ENCODE measurements at places on chromosomes 5 and 9.

DNA sequence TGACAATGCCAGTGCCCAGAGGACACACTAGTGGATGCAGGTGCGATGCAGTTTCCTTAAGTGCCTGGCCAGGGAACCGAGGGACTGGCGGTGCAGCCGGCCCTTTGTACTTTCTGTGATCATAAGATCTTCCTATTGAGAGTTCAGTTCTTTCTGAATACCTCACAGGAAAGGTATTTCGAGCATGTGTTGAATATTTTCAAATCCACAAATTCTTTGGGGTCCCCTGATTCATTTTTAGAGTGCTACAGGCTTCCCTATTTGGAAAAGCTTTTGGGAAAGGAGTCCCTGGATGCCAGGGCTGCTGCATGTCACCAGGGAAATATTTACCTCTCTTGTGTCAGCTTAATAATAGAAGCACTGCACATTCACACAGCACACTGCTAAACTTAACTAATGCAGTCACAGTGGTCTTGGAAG, 281.5 kb downstream of the GADD45G start:
- DNase-seq = no peak

- DNase-seq = no peak
Observed at GRCh38 chr5:154653764-154654485, 101.3 kb upstream of the LARP1 start.

DNA sequence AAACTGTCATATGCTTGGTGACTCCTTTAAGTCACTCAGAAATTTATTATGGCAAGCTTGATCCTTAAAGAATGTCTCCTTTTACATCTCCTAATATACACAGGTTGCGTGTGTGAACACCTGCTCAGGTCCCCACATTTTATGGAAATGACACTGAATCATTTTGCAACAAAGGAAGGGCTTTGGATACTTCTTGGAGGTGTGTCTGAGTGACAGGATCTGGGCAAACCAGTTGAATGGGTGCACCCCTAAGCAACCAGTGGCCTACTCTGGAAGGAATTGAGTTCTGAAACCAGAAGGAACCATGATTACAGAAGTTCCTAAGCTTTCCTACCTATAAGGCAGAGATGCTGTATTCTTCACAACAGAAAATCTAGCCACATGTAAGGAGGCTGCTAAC, 483.9 kb upstream of the KLF4 start:
- DNase-seq = no peak

DNA sequence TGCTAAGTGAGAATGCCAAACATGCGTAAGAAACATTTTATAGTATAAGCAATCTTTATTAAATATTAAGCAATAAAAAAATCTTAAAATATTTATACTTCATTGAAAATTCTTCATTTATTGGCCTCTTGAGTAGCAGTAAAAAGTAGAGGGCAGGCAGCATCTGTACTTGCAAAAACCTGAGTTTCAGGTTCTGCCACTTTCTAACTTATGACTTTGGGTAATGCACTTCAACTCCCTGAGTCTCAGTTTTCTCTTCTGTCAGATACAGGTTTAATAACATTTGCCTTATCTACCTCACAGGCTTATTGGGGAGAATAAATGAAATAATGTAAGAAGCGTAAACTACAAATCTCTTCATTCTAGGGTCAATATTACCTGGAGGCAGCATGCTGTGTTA, 19.8 kb upstream of the MCTP1 start:
- no peak for DNase-seq

DNA sequence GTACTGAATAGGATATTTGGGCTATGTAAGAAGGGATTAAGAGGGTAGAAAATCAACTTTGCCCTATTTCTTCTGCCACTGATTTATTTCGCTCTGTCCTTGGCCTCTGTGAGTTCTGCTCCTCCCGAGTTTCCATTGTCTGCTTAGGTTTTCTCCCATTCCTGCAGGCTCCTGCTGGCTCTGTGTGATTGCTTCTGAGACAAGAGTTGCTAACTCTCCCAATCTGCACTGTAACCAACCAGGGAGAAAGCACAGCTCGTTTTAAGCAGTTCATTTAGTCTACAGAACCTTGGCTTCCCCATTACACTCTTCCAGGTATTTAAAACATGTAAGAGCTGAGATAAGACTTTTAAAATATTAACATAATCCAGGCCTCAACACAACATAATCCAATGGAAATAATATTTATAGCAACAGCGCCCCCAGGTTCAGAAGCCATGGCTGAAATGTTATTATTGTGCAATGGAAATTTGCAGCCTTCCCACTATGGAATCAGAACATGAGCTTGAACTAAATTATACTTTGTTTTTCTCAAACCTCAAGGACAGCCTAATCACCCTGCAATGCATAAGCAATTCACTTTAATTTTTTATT, 203.5 kb downstream of the ERCC6L2 start:
- DNase-seq = no peak

- DNase-seq = no peak
Observed at GRCh38 chr5:179900711-179901110, 7.0 kb downstream of the TBC1D9B start.

DNA sequence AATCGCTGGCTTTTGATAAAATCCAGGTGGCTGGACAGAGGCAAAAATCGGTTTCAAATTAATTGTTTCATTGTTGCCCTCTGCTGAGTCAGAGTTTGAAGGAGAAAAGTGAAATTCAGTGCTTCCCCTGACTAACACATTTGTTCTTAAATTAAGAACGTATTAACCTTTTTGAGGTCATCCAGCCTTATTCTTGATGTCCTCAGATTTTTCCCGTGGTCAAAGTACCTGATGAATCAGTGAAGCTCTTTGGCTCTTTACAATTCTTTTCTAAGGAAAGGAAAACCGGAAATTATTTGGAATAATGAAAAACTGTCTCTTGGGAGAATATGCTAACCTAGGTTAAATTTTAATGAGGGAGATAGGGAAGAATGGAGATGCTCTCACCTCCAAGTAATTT, 21.6 kb downstream of the OSMR start:
- DNase-seq = no peak

GRCh38 chr9:114484215-114484853, 20.9 kb downstream of the WHRN start:
- no peak for DNase-seq

- no peak for DNase-seq
Observed at GRCh38 chr5:143772621-143773020, 39.3 kb upstream of the HMHB1 start.

- DNase-seq = no peak
Observed at GRCh38 chr9:126162611-126163381, 163.8 kb upstream of the MVB12B start.

GRCh38 chr9:107472581-107473340, 16.8 kb downstream of the KLF4 start:
- no peak for DNase-seq

DNA sequence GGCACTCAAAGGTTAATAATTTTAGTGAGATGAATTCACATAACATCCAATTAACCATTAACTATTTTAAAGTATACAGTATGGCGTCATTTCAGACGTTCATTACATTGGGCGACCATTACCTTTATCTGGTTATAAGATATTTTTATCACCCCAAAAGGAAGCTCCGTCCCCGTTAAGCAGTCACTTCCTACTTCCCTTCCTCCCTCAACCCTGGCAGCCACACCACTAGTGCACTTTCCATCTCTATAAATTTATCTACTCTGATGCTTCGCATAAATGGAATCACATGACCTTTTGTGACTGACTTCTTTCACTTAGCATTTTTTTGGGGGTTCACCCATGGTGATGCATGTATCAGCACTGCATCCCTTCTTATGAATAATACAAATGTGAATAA, 168.3 kb upstream of the PUM3 start:
- no peak for DNase-seq

- DNase-seq = no peak
Observed at GRCh38 chr9:8863886-8864544, 1064.4 kb upstream of the DMAC1 start.

- DNase-seq = no peak
Observed at GRCh38 chr9:80797101-80797829, 892.1 kb downstream of the TLE1 start.

- no peak for DNase-seq
Observed at GRCh38 chr5:22693121-22693520, 160.0 kb downstream of the CDH12 start.

GRCh38 chr5:113089653-113090335, 113.2 kb downstream of the DCP2 start:
- no peak for DNase-seq

DNA sequence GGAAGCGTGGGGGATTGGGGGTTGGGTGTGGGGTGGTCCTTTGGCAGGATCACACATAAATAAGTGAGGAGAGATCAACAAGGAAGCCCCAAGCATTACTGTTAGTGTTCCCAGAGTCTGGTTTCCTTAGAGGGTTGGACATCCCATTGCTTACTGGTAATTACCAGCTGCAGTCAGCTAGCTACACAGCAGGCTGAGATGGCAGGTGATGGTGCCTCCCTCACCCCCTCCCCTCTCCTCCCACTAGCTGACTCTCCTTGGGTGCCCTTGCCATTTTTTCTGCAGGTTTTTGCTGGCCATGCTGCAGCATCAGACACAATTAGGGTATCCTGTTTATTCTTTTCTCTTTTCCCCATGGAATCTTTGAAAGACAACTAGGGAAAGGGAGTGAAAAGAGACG, 107.5 kb upstream of the TLR4 start:
- no peak for DNase-seq

- no peak for DNase-seq
Observed at GRCh38 chr5:68329554-68330255, 114.1 kb downstream of the PIK3R1 start.

DNA sequence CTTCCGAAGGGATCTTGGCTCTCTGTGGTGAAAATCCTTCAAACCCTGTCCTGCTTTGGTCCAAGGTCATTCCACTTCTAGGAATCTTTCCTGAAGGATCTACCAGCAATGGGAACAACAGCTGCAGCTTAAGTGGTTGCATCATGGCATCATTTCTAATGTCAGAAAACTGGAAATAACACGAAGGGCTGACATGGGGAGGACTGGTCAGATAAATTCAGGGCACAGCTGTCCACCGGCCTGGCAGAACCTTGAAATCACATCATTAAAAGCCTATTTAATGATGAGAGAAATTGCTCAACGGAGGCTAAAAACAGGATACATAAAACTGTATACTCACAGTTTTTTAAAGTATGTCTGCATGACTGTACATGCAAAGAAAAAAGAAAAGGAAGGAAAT, 28.3 kb downstream of the OLFML2A start:
- no peak for DNase-seq

- no peak for DNase-seq
Observed at GRCh38 chr9:88180081-88180765, 41.9 kb upstream of the SPATA31C2 start.

DNA sequence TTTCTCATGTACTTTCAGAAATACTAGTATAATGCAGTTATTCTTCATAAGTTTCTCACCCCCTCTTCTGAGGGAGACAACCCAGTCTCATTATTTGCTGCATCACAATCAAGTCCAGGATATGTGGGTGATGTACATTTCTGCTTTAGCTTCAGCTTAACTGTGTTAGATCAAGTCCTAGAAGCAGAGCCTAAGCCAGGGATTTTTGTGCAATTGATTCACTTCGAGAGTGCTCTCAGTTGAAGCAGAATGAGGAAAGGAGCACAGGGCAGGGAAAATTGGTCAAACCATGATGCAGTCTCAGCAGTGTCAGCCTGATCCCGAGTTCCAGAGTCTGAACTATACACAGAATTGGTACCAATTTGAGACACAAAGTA, 15.1 kb downstream of the HNRNPK start:
- no peak for DNase-seq

DNA sequence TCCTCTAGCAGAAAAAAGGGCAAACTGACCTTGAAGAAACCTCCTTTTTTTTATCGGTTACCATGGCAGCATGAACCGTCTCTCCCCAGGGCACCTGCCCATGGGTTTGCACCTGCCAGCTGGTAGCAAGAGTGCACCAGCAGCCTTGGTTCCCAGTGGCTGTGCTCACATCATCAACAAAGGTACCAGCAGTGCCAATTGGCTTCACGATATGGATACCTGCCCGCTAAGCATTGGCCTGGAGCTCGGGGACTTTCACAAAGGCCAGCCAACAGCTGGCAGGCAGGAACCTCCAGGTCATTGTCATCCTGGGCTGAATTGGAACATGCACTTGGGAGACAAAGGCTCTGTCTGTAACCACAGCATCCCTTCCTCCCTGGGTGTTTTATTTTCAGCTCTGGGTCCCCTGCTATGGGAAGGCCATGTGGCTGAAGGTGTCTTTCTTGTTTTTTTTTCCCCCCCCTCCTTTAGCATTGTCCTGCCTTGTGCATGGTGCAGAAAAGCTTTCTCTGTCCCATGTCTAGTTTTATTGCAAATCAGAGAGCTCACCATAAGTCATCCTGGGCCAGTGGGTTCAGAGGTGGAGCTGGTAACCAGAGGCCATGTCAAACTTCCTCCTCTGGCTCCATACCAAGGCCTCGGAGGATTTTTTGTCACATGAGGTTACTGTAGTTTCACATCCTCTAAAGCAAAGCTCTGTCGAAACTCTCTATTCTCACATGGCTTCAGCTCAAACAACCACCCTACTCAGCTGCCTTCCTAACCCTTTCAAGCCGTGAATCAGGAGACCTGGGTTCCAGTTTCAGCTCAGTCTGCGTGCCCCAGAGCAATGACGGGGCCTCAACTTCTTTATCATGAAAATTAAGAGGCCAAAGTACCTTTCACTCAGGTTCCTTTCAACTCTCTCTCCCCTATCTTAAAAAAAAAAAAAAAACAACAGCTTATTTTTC, 145.5 kb upstream of the MAP3K1 start:
- DNase-seq = peak; percentile 22

DNA sequence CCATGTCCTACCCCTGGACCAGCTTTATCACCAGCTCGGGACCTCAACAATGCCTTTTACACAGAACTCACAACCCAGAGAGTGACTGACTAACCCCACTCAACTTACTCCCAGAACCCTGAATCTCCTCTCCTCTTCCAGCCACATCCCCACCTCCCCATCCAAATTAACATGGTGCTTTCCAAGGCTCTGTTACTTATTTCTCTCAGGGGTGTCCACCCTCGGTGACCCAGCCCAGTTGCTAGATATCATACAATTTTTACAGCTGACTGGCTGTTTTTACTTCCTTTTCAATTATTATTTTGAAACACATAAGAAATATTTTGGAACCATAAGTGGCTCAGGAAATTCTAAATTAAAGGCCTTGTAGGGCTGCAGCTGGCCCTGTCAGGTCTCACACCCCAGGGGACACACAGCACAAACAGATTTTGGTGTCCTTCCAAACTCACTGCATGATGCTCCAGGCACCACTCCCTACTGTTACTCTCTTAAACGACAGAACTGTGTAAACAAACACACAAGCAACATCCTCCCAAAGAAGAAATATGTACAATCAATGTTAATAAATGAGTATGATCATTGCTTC, 180.6 kb downstream of the ADAMTS12 start:
- DNase-seq = no peak

GRCh38 chr9:137114613-137115393, at the start of gene DPP7:
Gene DPP7 (minus strand): TSS chr9:137114733. CDS start chr9:137114713, 20 bp downstream.
- DNase-seq = peak; percentile 80

All from stimulated activated CD4-positive, alpha-beta T cell treated with anti-CD3 and anti-CD28 coated beads, Interleukin-2, amount 100 ng/mL, for 48 hours (primary cell).